ENCODE measurements at places on chromosomes 7 and 10.

- DNase-seq = peak; percentile 88
These were observed 295.9 kb downstream of the TNS3 start for GRCh38 chr7:47285860-47286491.

- DNase-seq = no peak
These were observed 5.5 kb upstream of the LZTS2 start for GRCh38 chr10:100993986-100994708.

- no peak for DNase-seq
These were observed 729 bp upstream of the TAF3 start for GRCh38 chr10:7817576-7817975.

DNA sequence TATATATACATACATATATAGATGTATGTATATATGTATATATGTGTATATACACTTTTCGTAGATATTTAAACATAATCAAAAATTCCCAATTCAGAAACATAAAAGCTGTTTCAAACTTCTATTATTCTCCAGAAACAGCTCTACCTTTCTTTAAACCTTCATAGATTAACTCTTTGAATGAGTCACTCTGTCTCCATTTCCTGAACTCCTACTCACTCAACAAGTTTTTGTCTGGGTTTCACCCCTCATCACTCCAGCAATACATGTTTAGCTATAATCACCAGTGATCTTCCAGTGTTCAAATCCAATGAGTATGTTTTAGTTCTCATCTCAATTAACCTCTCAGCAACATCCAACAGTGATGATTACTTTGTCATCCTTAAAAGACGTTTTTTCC is 9.6 kb downstream of the DGKB start:
- no peak for DNase-seq

DNA sequence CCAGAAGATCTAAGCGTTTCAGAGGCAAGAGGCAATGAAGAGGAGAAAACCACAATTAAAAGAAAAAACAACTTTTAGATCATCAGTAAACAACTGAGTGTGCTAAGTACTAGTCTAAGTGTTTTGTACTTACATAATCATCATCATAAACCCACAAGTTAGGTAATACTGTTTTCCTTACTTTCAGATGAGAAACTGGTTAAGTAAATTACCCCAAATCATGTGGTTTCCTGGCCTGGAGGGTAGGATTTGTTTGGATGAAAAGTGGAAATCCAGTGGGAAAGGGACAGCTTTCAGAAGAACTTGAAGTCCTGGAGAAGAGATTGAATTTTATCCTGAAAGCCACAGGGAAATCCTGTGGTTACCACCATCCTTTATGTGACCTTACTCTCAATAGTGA is 463.3 kb downstream of the LRMDA start:
- no peak for DNase-seq

- DNase-seq = no peak
These were observed 994 bp downstream of the SLC25A28 start for GRCh38 chr10:99619090-99619800.

GRCh38 chr10:94630017-94630688 is 53.4 kb upstream of the CYP2C18 start:
- DNase-seq = no peak

- no peak for DNase-seq
These were observed 320.7 kb downstream of the HGF start for GRCh38 chr7:81449105-81449504.

Measured in GM04503 (cell line).